Activated CD4-positive, alpha-beta memory T cell treated with anti-CD3 and anti-CD28 coated beads, Interleukin-2, amount 10 ng/mL, durations not matched to agents 7 days and 5 days (primary cell): ENCODE measurements at places on chromosomes 6 and 20.

DNA sequence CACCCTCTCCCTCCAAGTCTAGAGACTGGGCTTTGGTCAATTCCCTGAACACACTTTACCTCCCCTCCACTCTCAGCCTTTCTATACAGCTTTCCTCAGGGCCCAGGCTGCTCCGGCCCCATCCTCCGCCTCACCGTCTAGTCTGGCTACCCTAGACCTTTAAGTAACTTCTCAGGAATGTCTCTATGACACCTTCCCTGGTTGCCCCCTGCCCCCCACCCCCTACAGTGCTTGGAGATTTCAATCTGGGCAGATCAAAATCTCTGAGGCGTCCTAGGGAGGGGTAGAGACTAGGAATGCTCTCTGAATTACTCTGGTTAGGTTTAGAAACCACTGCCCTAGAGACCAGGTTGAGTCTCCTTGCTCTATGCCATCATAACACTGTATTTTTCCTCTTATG is 6.1 kb downstream of the UBE2J1 start:
- H3K4me1 ChIP-seq = peaks cover 43% of the 10 kb centered on the region
- H3K36me3 ChIP-seq = peaks cover 25% of the 10 kb centered on the region
- H3K4me3 ChIP-seq = no peak overlapping the region
- no peak overlapping the region for H3K27ac ChIP-seq
- no peak for DNase-seq
- no peaks in the 10 kb centered on the region for H3K27me3 ChIP-seq

- DNase-seq = no peak
- no peaks in the 10 kb centered on the region for H3K36me3 ChIP-seq
- no peak overlapping the region for H3K4me3 ChIP-seq
- no peak overlapping the region for H3K27ac ChIP-seq
Observed at GRCh38 chr20:14643556-14643955, 306.1 kb upstream of the FLRT3 start.

- H3K4me1 ChIP-seq = no peaks in the 10 kb centered on the region
- no peak for DNase-seq
- H3K36me3 ChIP-seq = no peaks in the 10 kb centered on the region
- no peaks in the 10 kb centered on the region for H3K27me3 ChIP-seq
- no peak overlapping the region for H3K4me3 ChIP-seq
Observed at GRCh38 chr6:114556846-114557488, 214.1 kb upstream of the HS3ST5 start.

GRCh38 chr6:150391414-150391813 is 22.6 kb downstream of the IYD start:
- H3K4me1 ChIP-seq = no peaks in the 10 kb centered on the region
- no peak overlapping the region for H3K27ac ChIP-seq
- no peak overlapping the region for H3K4me3 ChIP-seq
- H3K36me3 ChIP-seq = no peaks in the 10 kb centered on the region
